Testis (tissue), 5 donors: ENCODE measurements at places on chromosomes 6 and 20. TPM values are rescaled to one million over a fixed set of nuclear protein-coding genes. Genes with fewer than 3 reads are reported as not detected.
A peak's percentile ranks its signal among the peaks of the same experiment; 100 is the strongest.

DNA sequence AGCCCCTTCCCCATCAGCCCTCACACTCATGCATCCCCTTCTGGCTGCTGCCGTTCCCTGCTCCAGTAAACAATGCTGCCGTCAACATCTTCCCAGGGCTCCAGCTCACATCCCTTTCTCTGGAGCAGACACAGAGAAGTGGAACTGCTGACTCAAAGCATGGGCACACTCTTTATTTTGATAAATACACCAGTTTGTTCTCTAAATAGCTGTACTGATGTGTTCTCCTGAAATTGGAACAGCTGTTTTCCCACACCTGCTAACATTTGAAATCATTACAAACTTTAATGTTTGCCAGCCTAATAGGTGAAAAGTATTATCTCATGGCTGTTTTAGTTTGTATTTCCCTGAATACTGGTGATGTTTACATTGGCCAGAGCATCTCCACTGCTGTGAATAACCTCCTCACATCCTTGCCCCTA is 102.1 kb upstream of the NXT1 start:
- no peak for DNase-seq

DNA sequence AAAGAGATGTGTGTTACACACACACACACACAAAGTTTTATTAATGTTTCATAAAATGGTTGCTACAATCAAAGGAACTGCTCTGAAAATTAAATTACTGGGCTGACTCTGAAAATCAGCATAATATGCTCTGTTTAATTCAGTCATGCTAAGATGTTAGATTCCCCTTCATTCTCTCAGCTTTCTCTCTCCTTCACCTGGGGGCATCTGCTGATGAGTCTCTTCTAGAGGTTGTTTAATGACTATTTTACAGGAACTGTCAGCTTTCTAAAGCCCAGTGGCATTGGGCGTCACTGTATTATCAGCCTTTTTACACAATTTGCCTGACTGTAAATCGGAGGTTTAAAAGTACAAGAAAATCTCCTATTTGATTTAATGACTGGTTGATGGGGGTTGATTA is 559.7 kb upstream of the POU3F2 start:
- DNase-seq, result no peak

- DNase-seq, result no peak
These were observed 11.9 kb downstream of the PRR18 start for GRCh38 chr6:166296035-166296883.

FLRT3 gene
- 12.3 TPM for total RNA-seq

DNA sequence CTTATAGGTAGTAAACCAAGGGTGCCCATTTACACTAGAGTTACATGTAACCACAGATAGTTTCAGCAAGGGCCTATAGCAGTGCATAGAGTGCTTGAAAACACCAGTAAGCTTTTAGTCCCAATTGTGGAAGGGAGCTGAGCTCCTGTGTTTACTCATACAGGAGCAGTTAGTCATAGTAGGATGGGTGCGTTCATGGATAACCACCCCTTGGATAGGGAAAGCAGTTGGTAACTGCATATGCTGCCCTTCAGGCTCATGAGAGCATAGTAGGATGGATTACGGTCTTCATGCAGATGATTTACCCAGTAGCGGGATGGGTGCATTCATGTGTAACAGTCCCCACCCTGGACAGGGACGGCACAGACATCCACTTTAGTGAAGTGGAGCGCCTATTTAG is 45.1 kb downstream of the OR2B6 start:
- no peak for DNase-seq

DNA sequence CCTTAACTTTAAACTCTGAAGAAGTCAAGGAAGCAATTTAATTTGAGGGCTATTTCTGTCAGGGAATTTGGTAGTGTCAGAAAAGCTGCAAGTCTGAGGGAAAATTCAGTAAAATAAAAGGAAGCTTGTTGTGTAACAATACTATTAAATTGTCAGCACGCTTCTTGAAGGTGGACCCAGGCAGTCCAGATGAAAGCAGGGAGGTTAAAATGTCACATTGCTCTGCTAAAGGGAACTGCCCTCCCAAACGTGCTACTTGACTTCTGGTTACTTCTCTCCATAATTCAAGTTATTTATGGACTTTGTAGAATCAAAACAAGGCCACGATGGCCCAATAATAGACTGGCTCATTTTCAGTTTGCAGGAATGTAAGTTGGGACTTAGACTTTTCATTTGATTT is 28.2 kb upstream of the ARMC2 start:
- DNase-seq, result no peak

BRD2 gene
- 334 TPM for total RNA-seq

- DNase-seq, result no peak
These were observed 578 bp downstream of the CD93 start for GRCh38 chr20:23085436-23086055.

GRCh38 chr6:107116328-107116892 is 1.1 kb upstream of the BEND3 start:
- peak; percentile 42 for DNase-seq

FRK gene
- 3.7 TPM for total RNA-seq

- DNase-seq, result no peak
These were observed 24.7 kb downstream of the EDN3 start for GRCh38 chr20:59325142-59325523.
